Heart right ventricle (tissue), 16 donors: ENCODE measurements at places on chromosomes 16 and 17.

DNA sequence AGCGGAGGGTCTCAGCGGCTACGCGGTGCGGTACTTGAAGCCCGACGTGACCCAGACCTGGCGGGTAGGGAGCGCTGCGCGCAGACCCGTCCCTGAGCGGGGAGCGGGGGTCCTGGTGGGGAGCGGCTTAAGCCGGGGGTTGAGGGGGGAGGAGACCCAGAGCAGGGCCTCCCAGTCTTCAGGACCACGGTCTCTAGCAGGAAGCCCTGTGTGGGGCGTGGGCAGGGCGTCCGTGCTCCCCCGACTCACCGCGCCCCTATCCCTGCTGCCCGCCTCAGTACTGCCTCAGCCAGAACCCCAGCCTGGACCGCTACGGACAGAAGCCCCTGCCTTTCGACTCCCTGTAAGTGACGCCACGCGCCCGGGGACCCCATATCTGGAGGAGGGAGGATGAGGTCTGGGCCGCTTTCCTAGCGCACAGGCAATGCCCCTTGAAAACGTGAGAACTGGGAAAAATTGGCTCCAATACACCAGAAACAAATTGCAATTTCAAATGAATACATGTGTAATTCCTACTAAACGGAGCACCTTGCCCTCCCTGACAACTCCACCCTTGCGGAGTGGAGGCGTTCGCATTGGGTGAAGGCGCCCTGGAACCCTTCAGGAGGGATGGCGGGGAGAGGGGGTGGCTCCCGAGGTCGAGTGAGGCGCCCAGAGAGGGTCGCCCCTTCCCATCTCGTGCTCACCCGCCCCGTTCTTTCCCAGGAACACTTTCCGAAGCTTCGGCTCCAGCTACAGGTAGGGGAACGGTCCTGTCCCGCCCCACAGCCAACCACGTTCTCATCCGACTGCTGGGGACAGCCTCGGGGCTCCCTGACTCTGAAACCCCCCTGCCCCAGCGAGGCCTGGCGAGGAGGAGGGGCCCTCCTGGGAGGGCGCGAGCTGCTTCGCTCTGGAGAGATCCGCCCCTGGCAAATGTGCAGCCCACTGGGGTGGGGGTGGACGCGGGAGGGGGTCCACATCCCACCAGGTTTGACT is 14.6 kb upstream of the CNGB1 start:
- H3K4me1 ChIP-seq, result peaks cover 16% of the 10 kb centered on the region
- no peak overlapping the region for H3K27ac ChIP-seq
- peak overlapping the region; percentile 32 for H3K4me3 ChIP-seq
- no peaks in the 10 kb centered on the region for H3K36me3 ChIP-seq
- no peak for DNase-seq
- H3K27me3 ChIP-seq, result no peaks in the 10 kb centered on the region

DNA sequence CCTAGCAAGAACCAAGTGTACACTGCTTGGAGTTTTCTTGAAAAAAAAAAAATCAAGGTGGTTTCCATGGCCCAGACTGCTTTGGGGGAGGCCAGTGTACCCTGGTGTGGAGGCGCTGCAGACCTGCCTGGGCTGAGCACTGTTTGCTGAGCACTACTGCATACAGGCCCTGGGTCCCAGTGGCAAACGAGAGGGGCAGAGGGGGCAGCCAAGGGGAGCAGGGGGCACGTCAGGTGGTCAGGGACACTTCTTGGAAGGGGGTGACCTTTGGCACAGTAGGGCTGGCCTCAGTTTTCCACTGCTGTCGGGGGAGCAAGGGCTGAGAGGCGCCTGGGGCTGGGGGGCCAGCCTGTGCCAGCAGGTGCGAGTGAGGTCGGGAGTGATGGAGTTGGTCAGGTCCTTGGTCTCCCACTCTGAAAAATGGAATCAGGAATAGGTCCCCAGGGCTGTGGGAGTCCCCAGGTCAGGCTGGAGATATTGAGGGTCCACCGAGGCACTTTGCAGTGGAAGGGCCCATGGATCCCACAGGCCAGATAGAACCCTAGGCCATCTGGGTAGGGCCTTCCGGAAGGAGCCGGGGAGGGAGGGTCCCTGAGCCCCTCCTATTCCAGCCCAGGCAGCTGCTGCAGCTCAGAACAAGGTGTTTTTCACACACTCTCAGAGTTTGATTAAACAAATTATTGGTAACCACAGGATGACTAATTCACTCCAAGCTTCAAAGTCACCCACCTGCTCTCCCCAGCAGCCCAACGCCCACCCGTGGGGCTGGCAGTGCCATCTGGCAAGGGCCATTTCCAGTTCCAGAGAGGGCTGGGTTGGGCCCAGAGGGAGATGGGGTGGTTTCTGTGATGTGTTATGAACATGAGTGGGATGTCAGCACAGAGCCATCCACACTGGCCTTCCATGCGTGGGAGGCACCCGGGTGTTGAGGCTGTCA is 3.5 kb downstream of the ZFPM1 start:
- H3K27ac ChIP-seq, result peak overlapping the region; percentile 62
- H3K4me1 ChIP-seq, result peaks cover 41% of the 10 kb centered on the region
- H3K36me3 ChIP-seq, result no peaks in the 10 kb centered on the region
- H3K4me3 ChIP-seq, result peak overlapping the region; percentile 57

- no peak overlapping the region for H3K4me3 ChIP-seq
- H3K27me3 ChIP-seq, result no peaks in the 10 kb centered on the region
- H3K27ac ChIP-seq, result peak overlapping the region; percentile 68
- no peak for DNase-seq
Observed at GRCh38 chr17:29571486-29571882, 3.0 kb downstream of the TP53I13 start.

DNA sequence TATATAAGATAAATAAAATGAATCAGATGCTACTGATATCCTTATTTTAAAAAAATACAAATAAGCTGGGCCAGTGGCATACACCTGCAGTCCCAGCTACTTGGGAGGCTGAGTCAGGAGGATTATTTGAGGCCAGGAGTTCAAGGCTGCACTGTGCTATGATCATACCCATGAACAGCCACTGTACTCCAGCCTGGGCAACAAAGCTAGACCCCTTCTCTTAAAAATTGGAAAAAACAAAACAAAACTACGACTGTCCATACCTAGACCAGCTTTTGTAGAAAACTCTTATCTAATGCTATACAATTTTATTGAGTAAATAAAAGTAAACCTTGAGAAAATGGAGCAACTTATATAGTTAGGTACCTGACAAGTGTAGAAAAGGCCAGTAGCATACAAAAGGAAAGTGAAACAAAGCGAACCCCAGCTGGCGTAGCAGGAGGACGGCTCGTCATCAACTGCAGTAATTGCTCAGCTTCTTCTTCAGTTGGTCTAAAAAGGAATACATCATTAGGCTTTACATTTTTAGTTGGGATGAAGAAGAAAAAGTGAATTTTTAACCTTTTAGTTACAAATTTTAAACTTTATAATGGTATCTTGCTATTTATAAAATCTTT is 23.6 kb downstream of the INTS2 start:
- H3K27me3 ChIP-seq, result no peaks in the 10 kb centered on the region
- peaks cover 94% of the 10 kb centered on the region for H3K36me3 ChIP-seq
- DNase-seq, result no peak
- no peaks in the 10 kb centered on the region for H3K4me1 ChIP-seq
- H3K27ac ChIP-seq, result peak overlapping the region; percentile 4

- peak overlapping the region; percentile 89 for H3K27ac ChIP-seq
- H3K4me3 ChIP-seq, result peak overlapping the region; percentile 23
- no peaks in the 10 kb centered on the region for H3K27me3 ChIP-seq
- no peaks in the 10 kb centered on the region for H3K36me3 ChIP-seq
- peaks cover 66% of the 10 kb centered on the region for H3K4me1 ChIP-seq
Observed at GRCh38 chr17:47907932-47908562, 12.0 kb downstream of the SP2 start.

GRCh38 chr17:47304186-47304585 is 19.6 kb upstream of the EFCAB13 start:
- H3K4me3 ChIP-seq, result no peak overlapping the region
- peaks cover 61% of the 10 kb centered on the region for H3K36me3 ChIP-seq
- no peaks in the 10 kb centered on the region for H3K4me1 ChIP-seq
- no peak for DNase-seq
- no peaks in the 10 kb centered on the region for H3K27me3 ChIP-seq
- H3K27ac ChIP-seq, result no peak overlapping the region

DNA sequence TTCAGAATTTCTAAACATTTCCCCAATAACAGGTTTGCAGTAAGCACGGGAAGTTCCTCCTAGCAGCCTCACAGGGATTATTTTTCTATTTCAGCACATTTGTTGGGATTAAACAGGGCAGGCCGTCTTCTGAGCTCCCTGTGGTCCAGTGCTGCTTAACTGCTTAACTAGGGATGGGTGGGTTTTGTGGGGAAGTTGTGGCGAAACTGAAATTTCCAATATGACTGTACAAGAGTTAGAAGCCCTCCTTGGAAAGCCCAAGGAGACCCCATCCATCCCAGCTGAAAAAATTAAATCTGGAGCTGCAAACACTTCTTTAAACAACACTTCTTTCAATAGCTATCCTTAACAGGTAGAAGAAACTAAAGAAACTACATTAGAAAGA is 22.2 kb downstream of the FAM117A start:
- peaks cover 77% of the 10 kb centered on the region for H3K4me1 ChIP-seq
- peak overlapping the region; percentile 75 for H3K27ac ChIP-seq
- H3K4me3 ChIP-seq, result no peak overlapping the region
- H3K36me3 ChIP-seq, result no peaks in the 10 kb centered on the region
- no peaks in the 10 kb centered on the region for H3K27me3 ChIP-seq
